ENCODE measurements at places on chromosomes 2 and 18.

DNA sequence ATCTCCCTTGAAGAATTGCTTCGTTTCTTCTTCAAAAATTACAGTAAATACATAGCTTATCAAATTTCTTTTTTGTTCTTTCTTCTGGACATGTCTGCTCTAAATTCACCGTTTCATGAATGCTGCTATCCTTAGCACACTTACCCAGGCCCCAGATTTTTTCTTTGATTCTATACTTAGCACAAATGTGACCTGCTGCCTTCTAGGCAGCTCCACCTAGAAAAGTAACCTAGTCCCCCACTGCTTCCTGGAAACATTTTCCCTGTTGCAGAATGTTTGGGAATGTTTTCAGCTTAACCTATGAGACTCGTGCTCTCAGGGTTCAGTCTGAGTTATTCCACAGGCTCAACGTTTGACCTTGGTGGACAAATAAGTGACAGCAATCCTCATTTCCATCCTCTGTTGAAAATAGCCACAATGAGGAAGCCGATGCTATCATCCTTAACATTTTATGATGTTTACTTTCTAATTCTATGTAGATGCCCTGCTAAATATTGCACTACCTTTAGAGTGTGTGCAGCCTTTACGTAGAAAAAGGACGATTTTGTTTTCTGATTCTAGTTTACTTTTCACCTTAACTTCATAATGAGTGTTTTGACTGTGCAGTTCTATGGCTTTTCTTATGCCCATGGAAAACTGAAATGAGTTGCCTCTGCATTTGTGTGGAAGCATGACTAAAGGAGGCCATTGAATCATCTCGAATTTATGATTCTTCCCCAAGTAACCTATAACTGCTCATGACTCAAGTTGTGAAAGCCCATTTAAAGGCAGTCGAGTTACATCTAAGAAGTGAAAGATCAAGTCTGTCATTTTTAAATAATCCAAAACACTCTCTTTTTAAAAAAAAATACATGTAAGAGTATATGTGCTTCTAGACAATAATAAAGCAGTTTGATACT is 47.7 kb downstream of the TMEM182 start:
- no peak for DNase-seq

- DNase-seq = no peak
Observed at GRCh38 chr2:134314681-134315368, 61.0 kb downstream of the MGAT5 start.

GRCh38 chr2:24697792-24698191 is 95.4 kb downstream of the PTRHD1 start:
- no peak for DNase-seq

DNA sequence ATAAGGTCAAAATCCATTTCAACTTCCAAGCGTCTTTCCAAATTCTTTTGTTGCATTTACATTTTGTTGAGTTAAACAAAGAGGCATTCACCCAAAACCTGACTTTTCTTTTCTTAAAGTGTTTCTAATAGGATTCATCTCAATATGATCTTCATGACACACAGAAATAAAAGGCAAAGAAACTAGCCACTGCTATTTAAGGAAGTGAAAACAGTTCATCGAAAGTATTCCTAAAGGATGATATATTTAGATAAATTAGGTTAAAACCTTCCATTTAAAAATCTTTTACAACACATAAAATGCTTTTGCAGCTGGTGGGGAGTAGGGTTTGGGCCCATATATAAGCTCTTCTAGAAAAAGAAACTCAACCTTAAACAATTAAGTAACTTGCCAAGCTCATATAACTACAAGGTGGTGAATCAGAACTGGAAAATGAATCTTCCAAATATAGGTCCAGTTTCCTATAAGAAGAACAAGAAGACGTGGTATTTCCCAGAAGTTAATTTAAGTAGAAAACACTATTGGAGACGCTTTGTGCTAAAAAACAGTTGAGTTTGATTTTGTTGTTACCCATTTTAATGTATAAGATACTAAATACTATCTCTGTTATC is 336.0 kb upstream of the HNRNPA3 start:
- no peak for DNase-seq

DNA sequence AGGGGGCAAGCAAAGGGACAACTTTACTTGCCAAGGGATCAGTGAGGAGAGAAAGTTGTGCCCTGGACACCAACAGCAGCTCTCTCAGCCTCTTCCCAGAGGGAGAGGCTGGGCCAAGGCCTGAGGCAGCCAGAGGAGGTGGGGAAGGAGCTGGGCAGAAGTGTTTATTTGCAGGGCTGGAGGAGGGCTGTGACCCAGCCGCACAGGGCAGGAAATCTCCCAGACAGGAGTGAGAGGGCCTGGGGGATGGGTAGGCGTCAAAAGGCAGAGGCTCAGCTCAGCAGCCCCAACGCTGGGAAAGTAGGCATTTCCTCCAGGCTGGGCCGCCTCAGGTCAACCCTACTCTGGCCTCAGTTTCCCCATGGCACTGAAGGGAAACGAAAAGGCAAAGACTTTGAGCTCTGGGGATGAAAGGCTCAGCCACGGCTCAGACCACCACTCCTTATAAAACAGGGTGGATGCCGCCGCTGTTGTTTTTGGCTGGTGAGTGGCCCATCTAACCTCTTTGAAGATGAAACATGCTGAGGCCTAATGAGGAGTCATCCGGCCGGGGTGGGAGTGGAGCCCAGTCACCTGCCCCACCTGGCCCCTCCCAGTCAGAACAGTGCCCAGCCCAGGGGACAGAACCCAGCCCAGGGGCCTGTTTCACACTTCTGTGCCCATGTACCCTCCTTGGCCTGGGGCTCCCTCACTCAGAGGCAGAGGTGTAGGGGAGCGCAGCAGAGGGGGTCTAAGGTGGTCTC is 21.9 kb upstream of the SEMA4C start:
- DNase-seq = no peak

DNA sequence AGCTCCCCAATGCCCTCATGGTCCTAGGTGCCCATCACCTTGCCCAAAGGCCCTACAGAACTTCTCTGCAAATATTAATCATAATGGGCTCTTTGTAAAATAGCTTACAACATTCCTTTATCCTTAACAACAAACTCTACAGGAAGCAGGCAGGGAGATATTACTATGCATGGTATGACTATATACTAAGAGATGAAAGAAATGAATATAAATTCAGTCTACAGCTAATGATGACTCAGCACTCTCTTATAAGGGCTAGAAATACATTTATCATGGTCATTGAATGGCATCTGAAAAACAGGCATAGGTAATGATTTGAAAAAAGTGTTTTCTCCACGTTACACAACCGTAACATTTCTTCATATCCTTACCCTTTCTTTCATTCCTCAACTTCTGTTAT is 254.8 kb upstream of the DSEL start:
- no peak for DNase-seq

DNA sequence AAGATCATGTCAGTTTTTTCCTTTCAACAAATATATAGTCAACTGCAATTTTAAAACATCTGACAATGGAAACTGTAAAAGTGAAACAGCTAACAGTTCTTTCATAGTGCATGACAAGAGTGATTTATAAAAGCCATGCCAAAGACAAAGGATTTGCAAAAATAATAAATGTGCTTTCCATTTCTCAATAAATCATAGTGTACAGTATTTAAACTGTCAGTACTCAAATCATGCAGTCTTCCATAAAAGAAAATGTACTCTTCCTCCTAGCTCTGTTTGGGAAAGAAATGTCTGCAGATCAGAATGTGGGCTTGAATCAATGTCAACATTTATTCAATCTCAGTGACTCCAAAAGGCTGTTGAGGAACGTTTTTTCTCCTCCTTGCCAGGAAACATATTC is 131.7 kb upstream of the PDE1A start:
- DNase-seq = no peak

GRCh38 chr2:145811276-145812164 is 1291.6 kb upstream of the ZEB2 start:
- DNase-seq = no peak

GRCh38 chr2:37800176-37800858 is 124.8 kb upstream of the RMDN2 start:
- no peak for DNase-seq

- no peak for DNase-seq
Observed at GRCh38 chr18:80170395-80171053, 61.5 kb downstream of the ADNP2 start.

- no peak for DNase-seq
Observed at GRCh38 chr18:70931942-70932814, 643.3 kb downstream of the SOCS6 start.

DNA sequence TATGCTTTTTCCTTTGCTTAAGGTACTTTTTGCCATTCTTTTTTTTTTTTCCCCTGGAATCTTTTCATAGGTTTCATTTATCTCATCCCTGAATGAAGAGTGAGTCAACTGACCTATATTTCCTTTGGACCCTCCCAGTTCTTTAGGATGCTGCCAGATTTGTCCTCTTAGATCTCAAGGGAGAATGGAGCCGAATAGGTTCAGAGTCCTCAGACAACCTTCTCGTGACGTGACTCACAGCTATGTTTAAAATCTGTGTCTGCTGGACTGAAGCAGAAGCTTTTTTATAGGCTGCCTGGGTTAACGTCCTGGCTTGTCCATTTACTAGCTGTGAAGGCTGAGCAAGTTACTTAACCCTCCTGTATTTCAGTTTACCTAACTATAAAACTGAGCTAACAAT is 358.6 kb downstream of the DLGAP1 start:
- DNase-seq = no peak

GRCh38 chr2:112680666-112681101 is 34.9 kb downstream of the SLC20A1 start:
- no peak for DNase-seq

GRCh38 chr2:158760887-158761286 is 34.2 kb upstream of the DAPL1 start:
- DNase-seq = no peak

GRCh38 chr2:102453501-102453900 is 19.5 kb upstream of the SLC9A4 start:
- DNase-seq = no peak

- DNase-seq = no peak
Observed at GRCh38 chr2:88123975-88124917, 3.6 kb downstream of the FABP1 start.

- DNase-seq = no peak
Observed at GRCh38 chr18:35680139-35680551, 98.6 kb downstream of the GALNT1 start.

Measured in stimulated activated CD8-positive, alpha-beta memory T cell treated with anti-CD3 and anti-CD28 coated beads, Interleukin-7, amount 100 ng/mL, for 1 hour (primary cell).